KG1 (cell line): ENCODE measurements at places on chromosomes 11 and 22.

GRCh38 chr11:115911613-115912346 lies 407.6 kb upstream of the CADM1 start:
- DNase-seq: no peak

DNA sequence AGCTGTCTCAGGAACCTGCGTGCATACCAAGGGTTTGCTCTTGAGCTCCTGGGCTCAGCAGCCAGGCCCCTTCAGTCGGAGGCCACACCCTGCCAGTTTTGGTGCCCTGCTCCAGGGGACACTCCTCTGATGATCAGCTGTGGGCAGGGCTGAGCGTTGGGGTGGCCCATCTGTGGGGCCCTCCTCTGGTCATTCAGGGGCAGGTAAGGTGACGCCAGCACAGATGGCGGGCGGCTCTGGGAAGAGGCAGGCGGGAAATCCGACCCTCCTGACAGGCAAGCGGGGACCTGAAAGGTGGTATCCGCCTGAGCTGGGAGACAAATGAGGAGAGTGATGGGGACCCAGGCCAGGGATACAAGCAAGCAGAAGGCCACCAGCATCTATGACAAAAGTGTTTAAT lies 3.8 kb upstream of the MFNG start:
- no peak for DNase-seq

DNA sequence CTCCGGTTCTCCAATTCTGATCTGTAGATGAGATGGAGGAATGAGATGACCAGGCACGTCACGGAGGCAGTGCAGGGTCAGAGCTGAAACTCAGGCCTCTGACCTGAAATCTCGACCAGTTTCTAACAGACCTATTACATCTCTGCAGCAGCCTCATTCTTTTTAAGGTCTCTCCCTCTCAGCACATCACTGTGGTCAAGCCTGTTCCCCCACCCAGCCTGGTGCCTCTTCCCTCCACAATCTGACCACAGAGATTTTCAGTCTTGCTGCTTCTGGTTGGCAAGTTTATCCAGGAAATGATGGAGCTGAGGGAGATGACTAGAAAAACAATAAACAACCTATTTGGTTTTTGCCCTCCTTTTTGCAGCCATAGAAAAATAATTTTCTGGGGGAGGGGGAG lies 9.5 kb downstream of the GRAMD1B start:
- no peak for DNase-seq

GRCh38 chr11:113531575-113532451 lies 56.6 kb upstream of the DRD2 start:
- DNase-seq: no peak

DNA sequence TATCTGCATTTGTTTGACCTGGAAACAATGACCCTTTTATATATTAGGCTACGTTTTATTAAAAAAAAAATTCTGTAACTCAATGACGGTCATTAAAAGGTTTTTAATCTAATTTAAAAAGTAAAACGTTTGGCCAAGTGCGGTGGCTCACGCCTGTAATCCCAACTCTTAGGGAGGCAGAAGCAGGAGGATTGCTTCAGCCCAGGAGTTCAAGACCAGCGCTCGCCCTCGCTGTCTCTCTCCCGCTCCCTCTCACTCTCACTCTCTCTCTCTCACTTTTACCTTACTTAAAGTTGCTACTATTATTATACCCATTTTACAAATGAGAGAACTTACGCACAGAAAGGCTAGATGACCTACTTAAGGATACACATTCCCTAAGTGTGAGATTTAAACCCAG lies 814 bp upstream of the NARS2 start:
- no peak for DNase-seq
